Tracheal epithelial cell (primary cell): ENCODE measurements at places on chromosomes 1 and 21. TPM values are rescaled to one million over a fixed set of nuclear protein-coding genes. Genes with fewer than 3 reads are reported as not detected.

Gene GBP4
- 0.48 TPM in 1 of 2 replicates, not detected in the other for total RNA-seq

Gene DPH2
- 27.7 and 29.4 TPM in 2 replicates for total RNA-seq

Gene ITGB2
- 1.7 and 3.6 TPM in 2 replicates for total RNA-seq

Gene FCRL5
- total RNA-seq = not detected in 2 replicates

Gene TEDDM1
- not detected in 2 replicates for total RNA-seq

Gene CELA2A
- total RNA-seq = not detected in 2 replicates

Gene DNAJC28
- total RNA-seq = 0.85 and 1.4 TPM in 2 replicates

Gene ACTA1
- total RNA-seq = not detected in 2 replicates

Gene ZSCAN20
- 7.2 and 8.1 TPM in 2 replicates for total RNA-seq

Gene SLC35D1
- 6.0 and 19.0 TPM in 2 replicates for total RNA-seq

Gene PLA2G2F
- total RNA-seq = 0.24 TPM in 1 of 2 replicates, not detected in the other

Gene MSH4
- 0.21 and 0.24 TPM in 2 replicates for total RNA-seq

Gene SLC37A1
- total RNA-seq = 7.7 and 16.4 TPM in 2 replicates

Gene SPRR2B
- not detected in 2 replicates for total RNA-seq

Gene PDPN
- 3.8 and 11.1 TPM in 2 replicates for total RNA-seq

Gene CASQ2
- under 0.01 TPM in 1 of 2 replicates, not detected in the other for total RNA-seq

Gene ASCL5
- 0.21 TPM in 1 of 2 replicates, not detected in the other for total RNA-seq

Gene GPR153
- total RNA-seq = 16.4 and 41.1 TPM in 2 replicates

Gene WNT3A
- under 0.01 TPM in 1 of 2 replicates, not detected in the other for total RNA-seq

Gene PTGER3
- under 0.01 TPM in 1 of 2 replicates, not detected in the other for total RNA-seq

Gene ATF3
- total RNA-seq = 7.0 and 21.2 TPM in 2 replicates

Gene NPPA
- total RNA-seq = not detected in 2 replicates

Gene CACNA1E
- not detected in 2 replicates for total RNA-seq

Gene CELA3A
- total RNA-seq = not detected in 2 replicates

Gene IFI44
- total RNA-seq = 0.64 and 2.7 TPM in 2 replicates

Gene RGS1
- total RNA-seq = not detected in 2 replicates
